ENCODE measurements at places on chromosomes 2 and 18.

DNA sequence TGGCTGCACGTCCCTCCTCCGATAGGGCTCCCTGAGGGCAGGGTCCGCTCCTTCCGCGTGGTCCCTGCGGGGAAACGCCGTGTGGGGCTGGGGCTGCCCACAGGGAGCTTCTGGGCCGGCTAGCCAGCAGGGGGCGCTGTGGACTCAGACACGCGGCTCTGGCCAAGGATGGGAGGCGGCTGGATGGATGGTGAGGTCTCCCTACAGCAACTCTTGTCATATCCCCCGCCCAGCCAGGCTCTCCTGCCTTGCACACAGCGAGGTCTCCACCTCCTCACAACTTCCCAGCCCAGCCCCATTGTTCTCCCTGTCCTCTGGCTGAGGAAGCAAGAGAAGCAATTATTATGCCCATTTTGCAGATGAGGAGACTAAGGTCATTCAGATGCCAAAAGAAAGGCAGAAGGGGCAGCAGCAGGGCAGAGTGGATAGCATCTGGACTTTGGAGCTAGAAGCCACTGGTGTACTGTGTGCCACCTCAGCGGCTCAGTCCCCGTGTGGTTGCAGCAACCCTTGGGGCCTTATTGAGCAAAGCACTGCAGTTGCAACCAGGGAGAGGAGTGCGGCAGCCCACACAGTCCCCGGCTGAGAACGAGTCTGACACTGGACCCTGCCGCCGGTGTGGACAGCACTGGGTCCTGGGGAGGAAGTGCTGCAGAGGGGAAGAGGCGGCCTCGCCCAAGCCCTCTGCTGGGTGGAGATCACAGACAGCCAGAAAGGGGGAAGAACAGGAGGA, 99.0 kb downstream of the ZFP36L2 start:
- DNase-seq: peak; percentile 74

DNA sequence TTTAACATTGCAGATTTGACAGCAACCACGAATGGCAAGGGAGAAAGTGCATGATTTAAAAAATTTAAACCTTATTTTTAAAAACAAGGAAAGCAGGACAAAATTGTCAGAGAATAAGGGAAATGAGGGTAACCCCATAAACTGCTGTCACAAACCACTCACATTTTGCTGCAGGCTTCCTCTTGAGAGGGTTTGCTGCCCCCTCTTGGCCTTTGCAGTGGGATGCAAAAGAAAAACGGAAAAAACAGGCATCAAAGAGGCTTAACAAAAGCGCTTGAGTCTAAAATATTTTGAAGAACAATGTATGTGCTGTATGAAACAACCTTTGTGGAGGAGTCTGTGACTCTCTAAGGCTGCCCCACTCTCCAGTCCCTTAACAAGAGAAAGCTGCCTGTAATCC, 91.6 kb downstream of the TMX3 start:
- no peak for DNase-seq

- DNase-seq: no peak
These were observed 158.5 kb upstream of the REV1 start for GRCh38 chr2:99648178-99648844.

GRCh38 chr18:60027397-60027796, 127.6 kb downstream of the PMAIP1 start:
- no peak for DNase-seq

DNA sequence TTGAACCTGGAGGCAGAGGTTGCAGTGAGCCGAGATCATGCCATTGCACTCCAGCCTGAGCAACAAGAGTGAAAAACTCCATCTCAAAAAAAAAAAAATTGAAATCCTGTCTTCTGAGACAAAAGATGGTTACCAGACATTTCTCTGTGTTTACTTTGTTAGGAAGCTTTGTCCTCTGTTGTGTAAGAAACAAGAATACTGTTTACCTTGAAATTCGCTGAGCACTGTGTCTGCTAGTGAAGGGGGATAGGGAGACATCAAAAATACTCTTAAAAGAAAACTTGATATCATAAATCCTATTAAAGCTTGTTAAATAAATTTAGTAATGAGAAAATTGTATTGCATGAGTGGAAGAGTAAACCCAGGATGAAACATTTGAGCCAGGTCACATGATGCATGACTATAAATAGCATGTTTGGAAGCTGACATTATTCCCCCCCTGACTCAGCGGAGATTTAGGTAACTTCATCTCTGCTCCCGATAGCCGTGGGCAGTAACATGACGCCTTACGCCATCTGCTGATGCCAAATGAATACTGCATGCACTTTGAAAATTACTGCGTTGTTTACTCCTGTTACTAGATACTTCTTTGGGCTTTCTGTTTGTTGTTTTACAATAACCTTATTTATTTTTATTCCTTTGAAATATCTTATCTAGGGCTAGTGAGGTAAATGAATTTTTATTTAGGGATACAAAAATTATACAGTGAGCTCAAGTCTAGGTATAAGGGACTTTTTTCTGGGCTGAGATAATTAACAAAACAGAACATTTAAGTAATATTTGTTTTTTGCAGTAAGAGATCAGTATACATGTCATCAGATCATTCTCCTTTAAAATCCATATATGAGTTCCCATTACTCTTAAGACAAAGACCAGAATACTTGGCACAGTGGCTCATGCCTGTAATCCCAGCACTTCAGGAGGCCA, 134.9 kb downstream of the MAP3K20 start:
- DNase-seq: no peak

DNA sequence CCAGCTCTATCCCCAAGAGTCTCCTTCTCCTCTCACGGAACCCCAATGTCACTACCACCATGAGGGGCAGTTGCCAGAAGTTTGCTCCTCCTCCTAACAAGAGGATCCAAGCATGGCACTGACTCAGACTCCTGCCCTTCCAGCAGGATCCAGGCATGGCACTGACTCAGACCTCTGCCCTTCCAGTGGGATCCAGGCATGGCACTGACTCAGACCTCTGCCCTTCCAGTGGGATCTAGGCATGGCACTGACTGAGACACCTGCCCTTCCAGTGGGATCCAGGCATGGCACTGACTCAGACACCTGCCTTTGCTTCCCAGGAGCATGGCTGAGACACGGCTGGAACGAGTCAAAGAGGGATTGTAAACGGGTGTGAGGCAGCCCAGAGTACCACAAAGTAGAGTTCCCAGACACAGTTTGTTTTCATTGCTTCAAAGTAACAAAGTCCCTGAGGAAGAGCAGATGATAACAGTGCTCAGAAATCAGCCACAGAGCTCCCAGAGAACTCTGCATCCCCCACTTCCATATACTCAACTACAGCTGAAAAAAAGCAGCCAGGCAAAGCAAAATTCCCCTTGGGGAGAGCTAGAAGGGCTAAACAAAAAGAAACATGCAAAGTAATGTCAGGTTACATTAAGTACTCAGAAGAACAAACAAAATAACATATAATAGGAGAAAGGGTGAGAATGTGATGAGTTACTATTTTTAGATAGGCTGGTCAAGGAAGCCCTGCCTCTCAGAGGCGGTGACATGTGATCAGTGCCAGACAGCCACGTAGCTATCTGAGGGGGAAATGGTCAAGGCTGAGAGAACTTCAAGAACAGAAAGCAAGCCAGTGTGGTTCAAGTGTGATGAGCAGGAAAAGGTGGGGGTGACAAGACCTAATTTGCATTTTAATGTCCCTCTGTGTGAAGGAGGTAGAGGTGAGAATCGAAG, 3.0 kb downstream of the BUB1 start:
- DNase-seq: no peak

DNA sequence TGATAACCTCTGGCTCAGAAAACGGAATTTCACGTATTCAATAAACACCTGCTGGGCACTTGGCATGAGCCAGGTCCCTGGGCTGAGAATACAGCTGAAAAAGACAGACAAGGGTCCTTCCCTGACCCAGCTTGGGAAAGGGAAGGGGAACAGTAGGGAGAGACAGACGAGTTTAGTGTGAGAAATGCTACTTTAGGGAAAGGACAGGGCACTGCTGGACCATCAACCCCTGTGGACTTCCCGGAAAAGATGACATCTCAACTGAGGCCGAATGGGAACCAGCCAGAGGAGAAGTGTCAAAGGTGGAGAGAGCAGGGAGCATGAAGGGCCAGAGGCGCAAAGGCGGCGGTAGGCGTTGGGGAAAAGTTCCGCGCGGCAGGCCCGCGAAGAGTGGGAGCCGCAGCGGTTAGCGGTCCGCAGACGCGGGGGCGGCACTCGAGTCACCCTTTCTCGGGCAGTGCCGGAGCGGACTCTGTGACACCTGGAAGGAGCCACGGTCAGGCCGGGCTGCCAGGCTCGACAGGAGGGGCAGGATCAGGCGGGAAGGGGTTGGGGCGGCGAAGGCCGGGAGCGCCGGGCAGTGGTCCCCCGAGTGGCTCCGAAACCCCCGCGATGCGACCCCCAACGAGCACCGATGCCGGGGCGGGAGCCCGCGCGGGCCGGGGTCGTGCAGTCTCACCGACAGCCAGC, 519 bp downstream of the TEX261 start:
- no peak for DNase-seq

DNA sequence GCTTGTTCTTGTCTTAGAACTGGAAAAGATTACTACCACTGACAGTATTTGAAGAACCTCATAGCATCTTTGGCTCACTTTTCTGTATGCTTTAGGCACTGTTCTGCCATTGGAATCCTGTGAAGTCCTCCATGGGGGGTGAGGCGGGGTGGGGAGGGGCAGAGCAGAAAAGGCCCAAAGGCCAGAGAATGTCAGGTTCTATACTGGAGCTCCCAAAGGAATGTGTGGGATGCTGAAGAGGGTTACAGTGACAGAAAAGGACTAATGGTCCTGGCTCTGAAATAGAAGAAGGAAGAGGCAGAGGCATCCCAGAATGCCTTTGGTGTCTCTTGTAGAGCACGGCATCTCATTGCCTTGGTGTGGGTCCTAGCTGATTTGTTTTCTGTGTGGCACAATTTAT, 141.9 kb downstream of the HAUS1 start:
- no peak for DNase-seq

GRCh38 chr2:61718965-61719364, 134.9 kb downstream of the FAM161A start:
- DNase-seq: no peak

- no peak for DNase-seq
These were observed 82.5 kb upstream of the KCNE4 start for GRCh38 chr2:222969491-222969890.

GRCh38 chr2:11757101-11757500, 10.7 kb downstream of the LPIN1 start:
- DNase-seq: no peak

DNA sequence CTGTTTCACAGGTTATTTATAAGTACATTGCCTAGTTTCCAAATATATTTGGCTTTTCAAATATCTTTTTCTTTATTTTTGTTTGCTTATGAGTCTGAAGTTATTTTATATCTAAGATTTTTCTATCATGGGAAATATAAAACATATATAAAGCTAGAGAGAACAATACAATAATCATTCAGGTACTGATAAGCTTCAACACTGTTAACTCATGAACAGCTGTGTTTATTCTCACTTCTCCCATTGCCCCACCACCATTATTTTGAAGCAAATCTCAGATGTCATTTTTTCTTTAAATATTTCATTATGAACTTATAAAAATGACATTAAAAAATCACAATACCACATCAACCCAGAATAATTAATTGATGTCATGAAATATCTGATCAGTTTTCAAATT, 9.7 kb downstream of the CAMKMT start:
- DNase-seq: no peak

GRCh38 chr2:46826569-46827245, 88.9 kb downstream of the MCFD2 start:
- DNase-seq: no peak

DNA sequence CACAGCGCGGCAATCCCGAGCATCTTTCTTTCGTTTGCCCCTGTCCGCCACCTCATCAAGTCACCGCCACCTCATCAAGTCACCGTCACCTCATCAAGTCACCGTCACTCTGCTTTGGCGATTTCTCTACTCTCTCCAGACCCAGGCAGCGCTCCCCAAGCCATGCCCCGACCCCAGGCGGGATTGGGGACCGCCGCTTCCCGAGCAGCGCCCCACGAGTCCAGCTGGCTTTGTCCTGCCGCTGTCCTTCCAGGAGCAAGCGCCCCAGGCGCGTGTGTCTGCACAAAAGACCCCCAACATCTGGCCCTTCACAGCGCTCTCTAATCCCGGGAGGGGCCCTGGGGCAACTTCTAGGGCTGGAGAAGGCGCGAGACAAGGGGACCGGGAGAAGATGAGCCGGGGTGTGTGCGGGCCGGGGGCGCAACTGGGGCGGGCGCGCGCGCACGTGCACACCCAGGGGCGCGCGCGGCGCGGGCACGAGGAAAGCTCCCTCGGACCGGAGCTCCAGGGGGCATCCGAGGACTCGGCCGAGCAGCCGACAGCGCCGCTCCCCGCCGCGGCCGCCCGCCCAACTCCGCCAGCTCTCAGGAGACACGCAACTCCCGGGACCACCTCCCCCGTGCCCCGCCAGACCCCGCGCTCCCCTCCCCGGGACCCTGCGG, 633 bp upstream of the RNF152 start:
- no peak for DNase-seq

- no peak for DNase-seq
These were observed 41.4 kb downstream of the FAM178B start for GRCh38 chr2:96945014-96945413.

DNA sequence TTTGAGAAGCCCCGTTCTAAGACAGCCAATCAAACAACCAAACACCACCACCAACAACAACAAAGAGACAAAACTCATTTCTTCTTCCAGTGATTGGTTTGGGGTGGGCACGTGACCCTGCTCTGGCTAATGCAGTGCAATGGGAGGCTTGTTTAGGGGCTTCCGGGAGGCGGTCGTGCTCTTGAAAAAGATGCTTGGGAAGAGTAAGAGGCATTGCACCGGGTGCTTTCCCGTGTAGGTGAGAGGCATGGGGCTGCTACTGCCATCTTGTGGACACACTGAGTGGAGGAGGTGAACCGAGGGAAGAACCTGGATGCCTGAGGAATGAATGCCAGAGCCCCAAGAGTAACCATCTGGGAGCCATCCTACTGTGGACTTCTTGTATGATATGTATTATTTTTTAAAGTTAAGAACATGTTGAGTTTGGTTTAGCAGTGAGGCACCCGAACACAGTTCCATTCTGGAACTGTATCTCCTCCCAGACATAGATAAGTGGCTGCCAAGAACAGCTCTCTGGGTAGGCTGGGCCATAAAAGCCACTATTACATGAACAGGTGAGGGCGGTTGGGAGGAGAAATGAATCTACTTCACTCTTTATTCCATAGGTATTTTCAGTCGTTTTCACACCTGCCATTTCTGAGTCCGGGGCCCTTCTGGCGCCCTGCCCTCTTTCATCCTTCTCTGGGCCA, 19.1 kb upstream of the ARHGAP25 start:
- DNase-seq: peak; percentile 13

DNA sequence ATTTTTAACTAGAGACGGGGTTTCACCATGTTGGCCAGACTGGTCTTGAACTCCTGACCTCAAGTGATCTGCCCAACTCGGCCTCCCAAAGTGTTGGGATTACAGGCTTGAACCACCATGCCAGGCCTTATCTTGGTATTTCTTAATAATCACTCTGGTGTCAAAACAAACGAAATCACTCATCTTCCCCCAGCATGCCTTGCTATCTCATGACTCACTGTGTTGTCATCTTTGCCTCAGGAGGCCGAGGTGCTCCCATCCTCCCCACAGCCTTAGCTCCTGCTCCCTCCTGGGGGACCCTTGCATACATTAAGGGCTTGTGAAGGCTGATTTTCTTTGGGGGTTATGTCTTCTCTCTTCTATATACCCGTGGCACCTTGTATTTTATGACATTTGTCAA, 250.1 kb upstream of the DPP10 start:
- no peak for DNase-seq
